ENCODE measurements at places on chromosomes 2 and 18. TPM values are rescaled to one million over a fixed set of nuclear protein-coding genes. Genes with fewer than 3 reads are reported as not detected.

- DNase-seq = no peak
These were observed 7.0 kb upstream of the TMX3 start for GRCh38 chr18:68721681-68722583.

DNA sequence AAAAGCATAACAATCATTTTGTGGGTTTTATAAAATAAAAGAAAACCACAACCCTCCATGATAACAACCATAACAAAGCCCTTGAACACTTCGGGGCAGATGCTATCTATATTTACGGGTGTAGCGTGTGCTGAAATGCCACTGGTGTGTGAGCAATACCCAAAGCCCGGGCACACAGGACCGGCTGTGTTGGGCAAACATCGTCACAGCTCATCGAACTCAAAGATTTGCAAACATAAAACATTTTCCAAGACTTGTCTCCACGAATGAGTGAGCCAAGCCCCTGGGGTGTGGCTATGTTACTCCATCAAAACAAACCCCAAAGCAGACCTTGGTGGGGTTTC is 290.2 kb downstream of the LPIN1 start:
- DNase-seq = no peak

Gene PRSS56
- polyA plus RNA-seq = not detected

Gene TMEM247
- polyA plus RNA-seq = not detected

Gene IL18R1
- polyA plus RNA-seq = 0.11 TPM

Gene MRPL44
- 12.9 TPM for polyA plus RNA-seq
